ENCODE measurements at places on chromosomes 16 and 17.

- DNase-seq: no peak
These were observed 53.6 kb upstream of the ZC3H18 start for GRCh38 chr16:88516601-88517061.

- no peak for DNase-seq
These were observed 185.3 kb downstream of the HS3ST4 start for GRCh38 chr16:25877103-25877502.

DNA sequence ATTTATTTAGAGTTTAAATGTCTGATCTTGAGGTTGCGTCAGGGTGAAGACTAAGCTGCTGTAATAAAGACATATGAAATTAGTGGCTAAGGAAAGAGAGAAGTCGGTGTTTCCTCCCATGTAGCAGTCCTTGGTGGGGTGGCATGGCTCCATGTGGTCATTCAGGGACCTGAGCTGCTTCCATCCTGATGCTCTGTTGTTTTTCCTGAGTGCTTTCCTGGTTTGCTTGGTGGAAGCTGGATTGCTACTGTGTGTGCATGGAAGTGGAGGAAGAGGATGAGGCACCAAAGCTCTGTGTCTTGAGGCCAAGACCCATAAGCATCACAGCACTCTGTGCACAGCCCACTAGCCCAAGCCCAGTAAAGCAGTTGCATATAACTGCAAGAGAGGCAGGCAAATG, 241.8 kb upstream of the CACNG5 start:
- DNase-seq: no peak

- no peak for DNase-seq
These were observed 505.0 kb upstream of the SOX9 start for GRCh38 chr17:71615820-71616219.

GRCh38 chr17:21313320-21313719, 28.8 kb downstream of the MAP2K3 start:
- peak; percentile 66 for DNase-seq

- no peak for DNase-seq
These were observed 247.6 kb downstream of the CNTNAP4 start for GRCh38 chr16:76524769-76525168.

DNA sequence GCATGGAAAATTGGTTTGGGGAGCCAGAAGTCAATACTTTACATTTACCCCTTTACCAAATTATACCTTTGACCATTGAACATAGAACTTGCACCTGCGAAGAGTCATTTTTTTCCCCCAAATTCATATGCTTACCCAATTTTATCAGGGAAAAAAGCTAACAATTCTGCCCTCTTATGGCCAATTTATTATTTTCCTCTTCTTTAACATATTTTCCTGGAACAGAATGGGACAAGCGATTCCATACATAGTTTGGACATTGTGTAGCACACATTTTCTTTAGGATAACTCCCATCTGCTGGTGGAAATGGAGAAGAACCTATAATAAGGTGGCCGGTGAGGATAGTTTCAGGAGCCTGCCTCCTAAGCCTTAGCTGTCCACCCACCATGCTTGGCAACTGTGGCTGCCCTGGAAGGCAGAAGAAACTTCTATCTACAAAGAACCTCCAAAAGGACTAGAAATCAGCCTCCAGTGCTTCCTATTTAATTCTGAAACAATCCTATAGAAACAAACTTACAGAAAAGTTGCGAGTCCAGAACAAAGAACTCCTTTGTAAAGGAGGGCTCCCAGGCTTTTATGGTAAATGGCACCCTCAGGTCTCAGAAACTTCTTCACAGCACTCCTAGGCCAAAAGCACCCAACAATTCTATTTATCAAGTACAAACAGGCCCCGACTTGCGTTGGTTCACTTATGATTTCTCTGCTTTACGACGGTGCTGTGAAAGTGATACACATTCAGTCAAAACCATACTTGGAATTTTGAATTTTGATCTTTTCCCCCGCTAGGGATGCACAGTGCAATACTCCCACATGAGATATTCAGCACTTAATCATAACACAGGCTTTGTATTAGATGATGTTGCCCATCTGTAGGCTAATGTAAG, 64.1 kb upstream of the CACNG4 start:
- DNase-seq: no peak

- no peak for DNase-seq
These were observed 424.4 kb downstream of the PMP22 start for GRCh38 chr17:14840616-14841231.

- no peak for DNase-seq
These were observed 182.0 kb upstream of the IRX5 start for GRCh38 chr16:54748611-54749190.

- no peak for DNase-seq
These were observed 75.8 kb downstream of the TEX14 start for GRCh38 chr17:58615768-58616659.

DNA sequence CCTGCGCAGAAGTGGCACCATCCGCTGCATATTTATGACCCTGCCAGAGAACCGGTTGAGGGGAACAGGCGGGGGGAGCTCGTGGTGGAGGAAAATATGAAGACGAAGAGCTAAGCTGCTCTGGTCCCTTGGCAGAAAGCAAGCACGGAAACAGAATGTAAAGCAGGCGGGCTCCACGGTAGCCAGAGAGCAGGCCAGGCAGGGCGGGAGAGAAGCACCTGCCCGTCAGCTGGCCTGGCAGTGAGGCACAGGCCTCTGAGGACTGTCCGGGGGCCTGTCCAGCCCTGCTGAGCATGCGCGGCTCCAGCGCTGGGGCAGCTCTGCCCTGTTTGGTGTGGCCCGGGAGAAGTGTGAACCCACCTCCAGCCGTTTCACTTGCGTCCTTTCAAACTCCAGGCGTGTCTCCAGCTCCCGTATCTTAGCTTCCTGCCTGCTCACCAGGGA, 46.7 kb downstream of the PIPOX start:
- no peak for DNase-seq
